Immature natural killer cell (primary cell): ENCODE measurements at places on chromosomes 6 and 20. TPM values are rescaled to one million over a fixed set of nuclear protein-coding genes. Genes with fewer than 3 reads are reported as not detected.

GRCh38 chr6:125193208-125193607 is 39.6 kb downstream of the TPD52L1 start:
- no peaks in the 10 kb centered on the region for H3K27me3 ChIP-seq
- H3K36me3 ChIP-seq = no peaks in the 10 kb centered on the region
- H3K4me1 ChIP-seq = peaks cover 10% of the 10 kb centered on the region
- DNase-seq = no peak

DNA sequence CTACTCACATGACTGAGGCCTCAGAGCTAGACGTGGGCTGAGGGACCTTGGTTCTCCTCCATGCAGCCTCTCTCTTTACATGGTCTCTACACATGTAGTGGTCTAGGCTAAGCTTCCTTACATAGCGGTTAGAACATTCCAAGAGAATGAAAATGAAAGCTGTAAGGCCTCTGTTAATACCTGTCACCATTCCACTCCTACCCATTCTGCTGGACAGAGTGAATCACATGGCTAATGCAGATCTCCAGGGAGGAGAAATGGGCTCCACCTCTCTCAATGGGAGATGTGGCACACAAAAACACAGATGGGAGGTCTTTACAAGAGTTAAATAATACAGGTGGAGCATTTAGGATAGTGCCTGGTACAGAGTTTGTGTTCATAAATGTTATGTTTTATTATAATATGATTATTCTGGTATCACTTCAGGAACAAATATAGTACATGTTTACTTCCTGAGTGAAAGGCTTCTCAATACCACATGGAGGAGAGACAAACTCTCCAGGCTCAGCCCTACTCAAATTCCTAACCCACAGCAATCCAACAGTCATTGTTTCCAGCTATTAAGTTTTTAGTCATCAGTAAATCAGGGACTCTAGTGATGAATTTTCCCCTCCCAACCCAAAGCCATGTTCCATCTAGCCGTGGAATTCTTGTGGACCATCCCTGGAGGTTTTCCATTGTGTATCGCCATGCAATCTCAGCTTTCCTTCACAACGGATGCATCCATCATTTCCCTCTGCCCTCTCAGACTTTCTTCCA is 57.9 kb downstream of the ISM1 start:
- H3K36me3 ChIP-seq = no peaks in the 10 kb centered on the region
- H3K27me3 ChIP-seq = peaks cover 6% of the 10 kb centered on the region
- no peaks in the 10 kb centered on the region for H3K4me1 ChIP-seq
- no peak overlapping the region for H3K27ac ChIP-seq

- H3K4me3 ChIP-seq = no peak overlapping the region
- H3K4me1 ChIP-seq = no peaks in the 10 kb centered on the region
- no peaks in the 10 kb centered on the region for H3K36me3 ChIP-seq
- H3K27me3 ChIP-seq = peaks cover 5% of the 10 kb centered on the region
- DNase-seq = no peak
Observed at GRCh38 chr6:46749731-46750130, 3.0 kb downstream of the ANKRD66 start.

DUSP15 gene
- not detected for polyA plus RNA-seq

TMEM244 gene
- polyA plus RNA-seq = not detected
